Right hindlimb (tissue), 1 donor: ENCODE measurements at places on chromosomes 7 and 10.

DNA sequence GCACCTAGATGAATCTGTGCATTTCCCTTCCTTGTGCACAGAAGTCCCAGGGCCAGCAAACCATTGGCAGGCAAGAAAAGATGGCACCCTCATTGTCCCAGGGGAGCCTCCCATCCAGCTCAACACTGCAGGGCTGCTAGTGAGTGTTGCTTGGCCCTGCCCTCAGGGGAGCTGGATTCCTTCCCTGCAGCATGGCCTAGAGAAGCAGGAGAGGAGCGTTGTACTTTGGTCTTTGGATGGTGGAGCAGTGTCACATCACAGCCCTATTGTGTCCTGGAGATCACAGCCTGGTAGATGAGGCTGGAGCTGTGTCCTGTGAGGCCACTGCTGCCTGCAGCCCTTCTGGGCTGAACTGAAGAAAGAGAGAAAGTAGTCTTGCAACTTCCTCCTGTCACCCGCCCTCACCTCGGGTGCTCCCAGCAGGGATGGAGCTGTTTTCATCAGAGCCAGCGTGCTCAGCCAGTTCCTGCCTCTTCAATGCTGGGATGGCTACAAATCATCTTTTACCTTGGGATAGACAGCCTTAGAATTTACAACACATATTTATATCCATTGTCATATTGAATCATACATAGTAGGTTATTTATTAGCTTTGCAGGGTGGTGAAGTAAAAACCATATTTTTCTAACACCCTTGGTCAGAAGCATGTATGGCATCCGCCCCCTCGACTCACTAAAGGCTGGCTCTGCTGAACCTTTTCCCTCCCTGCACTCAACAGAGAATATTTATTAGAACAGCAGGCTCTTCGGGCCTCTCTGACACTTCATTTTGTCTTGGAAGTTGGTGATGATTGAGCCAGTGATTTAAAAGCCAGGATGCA lies 43.1 kb upstream of the FAM180A start:
- DNase-seq: peak; percentile 55

DNA sequence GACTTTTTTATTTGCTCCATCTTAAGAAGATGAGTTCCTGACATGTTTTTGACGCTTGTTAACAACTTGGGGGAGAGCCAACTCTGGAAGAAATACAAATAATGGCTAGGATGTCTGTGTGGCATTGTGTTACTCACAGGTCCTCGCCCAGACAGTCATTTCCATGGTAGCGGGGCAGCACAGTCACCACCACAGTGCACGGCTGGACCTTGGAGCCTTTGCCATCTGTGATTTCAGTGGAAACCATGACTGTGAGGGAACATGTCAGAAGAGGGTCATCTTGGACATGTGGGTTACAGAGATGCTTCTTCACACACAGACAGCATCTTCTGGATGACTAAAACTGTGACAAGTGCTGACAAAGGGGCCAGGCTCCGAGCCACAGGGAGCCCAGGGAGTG lies 74.5 kb downstream of the PKD1L1 start:
- no peak for DNase-seq

DNA sequence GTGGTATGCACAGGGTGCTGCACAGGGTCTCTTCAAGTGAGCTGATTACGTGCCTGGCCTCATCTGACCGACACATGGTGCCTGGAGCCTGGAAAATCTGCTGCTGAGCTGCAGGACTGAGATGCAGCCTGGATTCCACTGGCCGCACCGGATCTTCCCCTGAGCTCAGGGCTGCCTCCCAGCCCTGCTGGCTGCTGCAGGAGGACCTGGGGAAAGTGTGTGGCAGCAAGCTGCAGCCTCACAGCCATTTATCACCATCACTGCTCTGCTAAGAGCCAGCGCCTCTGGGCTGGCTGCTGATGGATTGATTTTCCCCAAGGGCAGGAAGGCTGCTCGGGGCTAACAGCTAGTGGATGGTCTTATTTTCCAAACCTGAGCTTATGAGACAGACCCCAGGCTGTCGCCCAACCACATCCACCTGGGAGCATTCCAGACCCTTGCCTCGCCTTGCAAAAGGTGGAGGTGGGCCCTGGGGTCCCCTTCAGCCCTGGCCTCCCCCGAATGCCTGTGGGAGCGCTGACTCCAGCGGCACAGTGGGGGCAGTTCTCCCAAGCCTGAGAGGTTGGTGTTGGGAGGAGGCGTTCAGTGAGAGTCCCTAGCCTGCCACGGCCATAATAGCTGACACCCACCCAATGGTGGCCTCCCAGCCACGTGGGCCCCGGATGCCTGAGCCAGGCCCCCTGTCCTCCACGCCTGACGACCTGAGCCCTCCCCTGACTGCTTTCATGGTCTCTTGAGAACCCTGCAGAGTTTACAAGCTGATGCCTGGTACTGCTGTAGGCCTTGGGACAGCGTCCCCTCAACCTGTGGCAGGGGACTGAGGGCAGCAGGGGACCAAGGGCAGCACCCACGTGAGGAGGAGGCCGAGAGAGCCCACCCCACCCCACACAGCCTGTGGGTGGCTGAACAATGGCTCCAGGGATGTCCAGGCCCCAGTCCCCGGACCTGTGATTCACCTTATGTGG lies 38.2 kb downstream of the STK32C start:
- DNase-seq: peak; percentile 17

GRCh38 chr7:41760293-41760692 lies 57.4 kb upstream of the INHBA start:
- no peak for DNase-seq

- no peak for DNase-seq
These were observed 25.7 kb downstream of the MRPS33 start for GRCh38 chr7:140989068-140989467.

GRCh38 chr7:55144333-55145317 lies 125.8 kb downstream of the EGFR start:
- no peak for DNase-seq

GRCh38 chr7:128025380-128025779 lies 5.9 kb downstream of the LRRC4 start:
- no peak for DNase-seq

- no peak for DNase-seq
These were observed 132.9 kb downstream of the BAMBI start for GRCh38 chr10:28810057-28810870.
